ENCODE measurements at places on chromosomes 6 and 20.

GRCh38 chr20:40687384-40688128, 1.5 kb downstream of the MAFB start:
- no peak for DNase-seq

DNA sequence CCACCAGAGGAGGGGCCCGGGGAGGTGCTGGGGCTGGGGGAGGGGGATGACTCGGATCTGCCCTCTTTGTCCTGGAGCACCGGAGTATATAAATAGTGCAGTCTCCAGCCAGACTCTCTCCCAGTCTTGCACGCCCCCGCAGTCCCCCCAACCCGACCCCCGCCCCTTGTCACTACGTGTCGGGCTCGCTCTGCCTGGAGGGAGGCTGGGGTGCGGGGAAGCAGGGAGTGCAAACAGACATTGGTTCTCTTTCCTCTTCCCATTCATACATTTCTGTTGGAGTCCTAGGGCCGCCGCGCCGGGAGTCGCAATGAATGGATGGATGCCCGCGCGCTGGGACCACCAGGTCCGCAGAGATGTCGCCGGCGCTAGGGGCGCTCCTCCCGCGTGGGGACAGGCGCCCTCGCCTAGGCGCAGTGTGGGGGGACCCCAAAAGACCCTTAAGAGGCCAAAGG, 179.3 kb downstream of the TBXT start:
- no peak for DNase-seq

- DNase-seq, result peak; percentile 45
Measured at GRCh38 chr6:170221753-170222400, 69.0 kb downstream of the DLL1 start.

DNA sequence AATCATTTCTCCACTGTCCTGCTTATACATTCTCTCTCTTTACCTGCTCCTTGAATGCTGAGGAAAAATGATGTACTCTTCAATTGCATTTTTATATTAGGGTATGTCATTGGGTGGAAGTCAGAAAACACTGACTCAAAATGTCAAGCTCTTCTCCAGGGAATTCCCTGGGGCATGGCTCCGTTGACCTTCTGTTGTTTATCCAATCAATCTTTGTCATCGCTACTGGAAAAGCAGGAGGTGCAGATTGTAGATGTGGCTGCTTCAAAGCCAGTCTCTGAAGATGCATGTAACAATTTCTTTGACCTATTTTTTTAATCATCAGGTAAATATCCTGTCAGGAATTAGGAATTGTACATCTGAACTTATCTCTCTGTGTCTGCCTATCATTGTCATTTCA, 63.9 kb upstream of the TENT5A start:
- DNase-seq, result peak; percentile 61

DNA sequence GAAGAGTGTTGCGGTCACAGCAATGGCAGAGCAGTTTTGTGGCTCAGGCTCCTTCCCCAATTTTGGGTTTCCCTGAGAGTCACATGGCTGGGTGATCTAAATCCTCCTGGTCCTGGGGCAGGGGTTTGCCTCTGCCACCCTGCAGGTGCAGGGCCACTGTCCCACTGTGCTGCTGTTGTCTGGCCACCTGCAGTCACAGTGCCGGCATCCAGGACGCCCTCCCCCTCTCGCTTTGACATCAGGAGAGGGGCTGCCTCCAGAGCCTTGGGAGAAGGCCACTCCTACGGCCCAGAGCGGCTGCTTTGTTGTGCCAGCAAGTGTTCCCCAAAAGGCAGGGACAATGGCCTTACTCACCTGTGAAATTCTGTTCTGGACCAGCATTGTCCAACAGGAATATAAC, 449.0 kb downstream of the QKI start:
- no peak for DNase-seq

DNA sequence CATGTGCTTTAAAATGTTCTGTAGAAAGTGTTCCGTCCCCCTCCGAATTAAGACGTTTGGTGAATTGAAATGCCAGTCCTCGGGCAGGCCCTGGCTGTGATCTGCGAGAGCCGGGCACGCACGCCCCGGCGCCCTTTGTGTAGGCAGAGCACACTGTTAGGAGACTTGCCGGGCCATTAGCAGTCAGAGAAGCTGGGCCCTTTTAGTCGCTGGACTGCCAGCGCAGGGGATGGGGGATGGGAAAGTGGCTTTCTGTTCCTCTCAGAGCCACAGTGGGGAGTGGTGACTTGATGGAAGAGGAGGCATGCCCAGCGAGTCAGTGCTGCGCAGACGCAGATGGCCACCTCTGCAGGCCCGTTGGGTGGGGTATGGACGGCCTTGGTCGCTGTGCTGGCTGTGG, 2.2 kb downstream of the PPP1R3G start:
- no peak for DNase-seq

DNA sequence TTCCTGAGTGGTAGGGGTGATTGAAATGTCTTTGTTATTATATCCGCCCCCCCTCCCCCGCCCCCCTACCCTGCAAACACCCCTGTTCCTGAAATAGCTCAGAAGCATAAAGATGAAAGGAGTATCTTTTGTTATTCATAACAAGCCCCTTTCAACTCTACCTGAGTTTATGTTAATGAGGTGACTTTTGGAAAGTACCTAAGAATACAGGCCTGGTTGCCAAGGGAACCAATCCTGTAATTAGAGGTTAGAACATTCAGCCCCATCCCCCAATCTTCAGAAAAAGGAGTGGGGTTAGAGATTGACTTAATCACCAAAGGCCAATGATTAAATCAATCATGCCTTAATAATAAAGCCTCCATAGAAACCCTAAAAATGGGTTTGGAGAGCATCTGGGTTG, 979.2 kb upstream of the GJE1 start:
- DNase-seq, result no peak

DNA sequence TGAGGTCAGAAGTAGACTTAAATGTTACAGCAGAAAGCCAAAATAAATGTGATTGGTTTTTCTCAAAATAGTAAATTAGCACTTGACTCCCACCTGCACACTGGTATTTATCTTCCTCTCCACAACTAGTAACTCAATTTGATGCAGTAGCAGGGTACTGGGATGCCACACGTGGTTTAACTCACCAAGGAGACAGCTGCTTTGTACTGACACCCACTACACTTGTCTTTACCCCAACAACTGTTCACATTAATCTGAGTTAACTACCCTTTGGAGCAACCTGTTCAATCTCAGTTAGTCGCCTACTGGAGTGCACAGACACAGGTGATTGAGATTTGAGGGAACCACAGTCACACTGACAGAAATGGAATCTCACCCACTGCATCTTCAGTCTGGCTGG, 242.1 kb downstream of the PRKN start:
- DNase-seq, result no peak

- no peak for DNase-seq
Measured at GRCh38 chr6:13538084-13538483, 36.3 kb upstream of the SIRT5 start.

- no peak for DNase-seq
Measured at GRCh38 chr6:99850841-99851240, 143.2 kb downstream of the MCHR2 start.

GRCh38 chr6:79410806-79411205, 126.4 kb downstream of the LCA5 start:
- no peak for DNase-seq

DNA sequence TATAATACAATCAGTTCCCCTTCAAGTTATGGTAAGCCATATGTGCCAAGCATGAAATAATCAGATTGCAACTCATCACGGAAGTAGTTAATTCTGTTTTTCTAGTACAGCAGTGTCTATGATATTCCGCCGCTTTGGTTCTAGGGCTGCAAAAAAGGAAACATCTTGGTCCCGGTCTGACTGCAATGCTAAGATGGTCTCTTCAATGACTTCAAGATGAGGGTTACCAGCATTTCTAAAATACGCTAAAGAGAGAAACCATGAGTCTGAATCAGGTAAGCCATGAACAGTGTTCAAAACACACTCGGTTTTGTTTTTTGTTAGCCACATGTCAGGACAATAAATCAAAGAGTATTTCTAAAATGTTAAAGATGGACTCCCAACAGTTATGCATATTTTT, 3.2 kb upstream of the ANKRD60 start:
- DNase-seq, result no peak

DNA sequence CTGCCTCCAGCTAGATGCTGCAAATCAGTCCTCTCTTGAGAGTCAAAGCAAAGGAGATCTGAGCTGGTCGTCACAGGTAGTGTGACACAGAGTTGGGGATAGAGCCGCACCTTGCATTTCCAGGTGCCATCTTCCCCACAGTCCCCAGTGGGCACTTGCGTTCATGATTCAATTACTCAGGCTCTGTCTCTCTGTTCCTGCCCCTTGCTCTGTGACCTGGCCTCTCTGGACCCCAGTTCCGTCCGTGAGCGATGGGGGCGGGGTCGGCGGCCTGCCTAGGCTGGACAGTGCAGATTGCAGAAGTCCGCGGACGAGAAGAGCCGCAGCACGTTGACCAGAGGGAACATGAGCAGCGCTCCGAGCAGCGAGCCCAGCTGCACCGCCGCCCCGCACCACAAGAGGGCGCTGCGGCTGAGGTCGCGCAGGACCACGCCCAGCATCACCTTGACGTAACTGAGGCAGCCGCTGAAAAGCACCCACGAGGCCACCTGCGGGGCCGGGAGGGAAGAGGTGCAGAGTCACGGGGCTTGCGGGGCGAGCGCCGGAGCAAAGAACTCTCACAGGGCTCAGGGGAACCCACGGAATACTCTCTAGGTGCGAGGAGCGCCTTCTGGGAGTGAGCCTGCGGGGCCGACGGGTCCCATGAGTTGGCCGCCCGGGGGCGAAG, 7.4 kb downstream of the SLC52A3 start:
- DNase-seq, result no peak
